ENCODE measurements at places on chromosomes 3 and 15.
A peak's percentile ranks its signal among the peaks of the same experiment; 100 is the strongest.

- DNase-seq = no peak
Measured at GRCh38 chr3:177199206-177199760, 2.0 kb upstream of the TBL1XR1 start.

DNA sequence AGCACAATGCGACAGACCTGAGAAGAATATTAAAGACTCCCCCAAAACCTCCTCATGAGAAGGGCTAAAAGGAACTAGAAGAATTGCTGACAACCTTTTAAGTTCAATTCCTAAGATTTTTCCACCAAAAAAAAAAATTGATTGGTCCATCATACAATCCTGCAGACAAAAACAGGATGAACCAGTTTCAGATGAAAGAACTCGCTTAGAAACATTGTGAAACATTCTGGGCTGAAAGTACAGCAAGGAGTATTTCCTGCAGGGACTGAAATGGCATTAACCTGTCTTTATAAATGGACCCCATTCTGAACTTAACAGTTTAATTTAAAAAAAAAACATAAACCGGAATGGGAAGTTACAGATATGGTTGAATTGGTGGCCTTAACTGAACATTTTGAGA, 96.0 kb upstream of the FAM174B start:
- DNase-seq = no peak

GRCh38 chr15:34239151-34239808, 14.5 kb downstream of the EMC4 start:
- peak; percentile 80 for DNase-seq

DNA sequence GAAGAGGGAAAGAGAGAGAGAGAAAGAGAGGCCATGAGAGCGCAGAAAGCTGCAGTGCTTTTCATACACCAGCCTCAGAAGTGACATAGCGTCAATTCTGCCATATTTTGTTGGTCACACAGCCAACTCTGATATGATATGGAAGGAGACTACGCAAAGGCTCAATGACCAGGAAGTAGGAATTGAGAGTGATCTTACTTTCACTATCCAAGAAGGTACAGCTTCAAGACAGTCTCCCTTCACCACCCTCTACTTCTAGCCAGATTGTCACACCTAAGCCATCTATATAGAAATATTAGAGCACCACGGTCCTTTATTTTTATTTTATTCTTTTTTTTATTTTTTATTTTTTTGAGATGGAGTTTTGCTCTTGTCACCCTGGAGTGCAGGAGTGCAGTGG, 21.1 kb downstream of the PARP15 start:
- no peak for DNase-seq

- no peak for DNase-seq
Measured at GRCh38 chr3:116281313-116282143, 163.8 kb downstream of the LSAMP start.

GRCh38 chr3:127221037-127221436, 28.1 kb downstream of the PRR23E start:
- no peak for DNase-seq
